ENCODE measurements at places on chromosomes 13 and 19.
A peak's percentile ranks its signal among the peaks of the same experiment; 100 is the strongest.

GRCh38 chr13:110853235-110853721, 61.6 kb downstream of the ANKRD10 start:
- DNase-seq = no peak

DNA sequence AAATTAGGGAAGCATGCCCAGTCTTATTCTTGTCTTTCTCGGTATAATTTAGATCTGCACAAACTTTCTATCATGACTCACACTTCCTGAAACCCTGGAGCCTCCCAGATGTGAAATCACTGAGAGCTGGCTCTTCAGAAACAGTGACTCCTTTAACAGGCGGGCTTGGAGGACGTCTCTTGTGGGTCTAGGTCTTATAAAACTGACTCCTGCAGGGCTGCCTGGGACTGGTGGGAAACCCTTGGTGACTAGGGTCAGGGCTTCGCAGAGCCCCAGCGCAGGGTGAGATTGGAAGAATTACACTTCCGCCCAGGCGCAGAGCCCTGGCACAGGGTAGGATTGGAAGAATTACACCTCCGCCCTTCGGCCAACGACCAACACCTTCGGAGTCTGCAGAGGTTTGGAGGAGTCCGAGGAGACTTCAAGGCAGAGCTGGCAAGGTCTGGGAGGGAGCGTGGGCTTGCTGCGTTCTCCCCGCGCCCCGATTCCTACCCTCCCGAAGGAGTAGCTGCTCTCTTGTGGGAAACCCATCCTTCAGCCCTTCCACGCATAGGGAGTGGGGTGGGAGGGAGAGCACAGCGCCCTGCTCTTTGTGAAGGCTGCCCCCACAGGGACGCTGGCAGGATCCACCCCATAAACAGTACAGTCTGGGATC, 43.4 kb upstream of the MAP3K10 start:
- no peak for DNase-seq

DNA sequence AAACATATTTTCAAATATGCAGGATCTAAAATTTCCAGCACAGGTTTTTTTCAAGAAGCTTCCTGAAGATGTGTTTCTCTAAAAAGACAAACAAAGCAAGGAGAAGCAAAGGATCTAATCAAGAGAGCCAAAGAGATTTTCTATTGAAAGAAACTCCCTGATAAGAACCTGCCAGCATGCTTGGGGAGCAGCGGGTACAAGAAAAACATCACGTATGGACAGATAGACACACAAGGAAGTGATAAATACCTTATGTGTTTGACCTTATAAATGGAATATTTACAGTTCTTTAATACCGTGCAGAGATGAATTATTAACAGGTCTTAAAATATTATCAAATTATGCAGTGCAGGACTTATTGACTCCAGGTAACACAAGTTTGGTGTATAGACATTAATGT, 562.1 kb downstream of the DACH1 start:
- no peak for DNase-seq

DNA sequence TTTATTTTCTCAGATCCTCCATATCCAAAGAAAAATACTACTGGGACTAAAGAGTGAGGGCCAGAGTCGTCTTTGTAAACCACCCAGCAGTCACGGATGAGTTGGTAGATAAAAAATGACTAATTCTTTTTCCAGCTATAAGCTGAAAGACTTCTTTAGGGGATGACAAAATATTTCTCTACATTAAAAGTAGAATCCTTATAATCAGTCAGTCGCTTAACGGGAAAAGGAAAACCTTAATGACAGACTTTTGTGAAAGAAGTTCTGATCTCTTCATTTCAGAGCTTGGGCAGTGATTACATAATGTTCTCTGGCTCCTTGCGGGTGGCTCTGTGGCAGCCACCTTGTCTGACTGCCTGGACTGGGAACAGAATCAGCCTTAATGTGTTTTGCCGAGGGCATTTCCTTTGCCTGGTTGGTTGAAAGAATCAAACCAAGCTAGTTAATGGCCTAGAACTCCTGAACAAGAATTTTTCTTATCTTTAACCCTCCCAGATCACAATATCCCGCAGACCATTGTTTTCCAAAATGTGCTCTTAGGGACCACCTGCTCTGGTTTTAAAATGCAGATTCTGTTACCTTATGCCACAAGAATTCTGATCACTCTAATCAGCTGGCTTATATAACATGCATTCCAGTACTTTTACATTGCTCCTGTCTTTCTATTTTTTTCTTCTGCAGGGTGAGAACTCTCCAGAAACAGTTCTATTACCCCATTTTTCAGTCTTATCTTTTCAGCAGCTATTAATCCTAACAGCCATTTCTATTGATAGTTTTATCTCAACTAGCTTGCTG, 2.5 kb downstream of the ITM2B start:
- DNase-seq = no peak

GRCh38 chr19:19651076-19651475, 7.6 kb upstream of the GMIP start:
- DNase-seq = no peak

GRCh38 chr13:111505175-111505777, 184.8 kb downstream of the TEX29 start:
- no peak for DNase-seq

DNA sequence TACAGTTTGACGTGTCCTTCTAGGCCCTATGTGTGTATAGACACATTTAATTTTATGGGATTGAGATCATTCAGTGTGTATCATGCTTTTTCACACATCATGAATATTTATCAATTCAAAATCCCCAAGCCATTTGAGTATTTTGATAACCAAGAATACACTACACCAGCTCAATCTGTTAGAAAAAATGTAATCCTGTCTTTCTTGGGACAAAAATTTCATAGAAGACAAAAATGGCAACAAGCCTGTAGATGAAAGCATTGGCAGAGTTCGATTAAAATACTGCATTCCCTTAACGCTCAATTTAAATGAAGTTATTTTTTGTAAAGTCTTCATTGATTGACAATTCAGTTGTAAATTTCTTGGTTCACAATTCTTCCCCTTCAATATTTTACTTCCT, 41.9 kb downstream of the WDR87 start:
- DNase-seq = no peak

GRCh38 chr19:46704379-46705076, 12.4 kb downstream of the PRKD2 start:
- DNase-seq = peak; percentile 99

DNA sequence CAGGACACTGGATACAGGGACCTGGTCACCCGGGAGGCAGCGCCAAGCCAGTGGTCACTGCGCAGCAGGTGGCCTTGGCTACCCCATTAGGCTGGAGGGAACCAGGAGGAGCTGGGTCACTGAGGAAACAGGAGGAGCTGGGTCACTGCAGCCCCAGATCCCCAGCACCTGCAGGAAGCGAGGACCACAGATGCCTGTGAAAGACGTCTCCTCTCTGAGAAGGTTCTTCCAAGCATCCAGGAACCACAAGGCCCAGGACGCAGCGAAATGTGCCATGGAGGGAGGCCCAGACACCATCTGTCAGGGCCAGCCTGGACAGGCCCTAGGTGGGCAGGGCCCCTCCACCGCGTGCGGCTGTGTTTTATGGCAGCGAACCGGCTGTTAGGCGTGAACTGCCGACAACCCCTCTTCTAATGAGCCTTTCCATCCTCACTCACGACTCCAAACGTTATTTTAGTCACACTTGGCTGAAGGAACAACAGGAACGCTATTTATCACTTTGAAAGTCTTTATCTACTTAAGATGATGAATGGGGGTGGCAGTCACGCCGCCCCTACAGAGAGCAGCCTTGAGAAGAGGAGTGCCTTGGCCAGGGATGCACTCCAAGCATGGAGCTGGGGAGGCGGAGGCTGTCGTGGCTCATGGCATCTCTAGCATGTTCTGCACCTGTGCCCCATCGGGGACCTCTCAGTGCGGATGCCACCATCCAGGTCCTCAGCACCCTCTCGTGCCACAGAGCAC, 53.3 kb downstream of the CEBPG start:
- DNase-seq = no peak

GRCh38 chr19:55590617-55591016, 8.7 kb downstream of the FIZ1 start:
- DNase-seq = no peak

DNA sequence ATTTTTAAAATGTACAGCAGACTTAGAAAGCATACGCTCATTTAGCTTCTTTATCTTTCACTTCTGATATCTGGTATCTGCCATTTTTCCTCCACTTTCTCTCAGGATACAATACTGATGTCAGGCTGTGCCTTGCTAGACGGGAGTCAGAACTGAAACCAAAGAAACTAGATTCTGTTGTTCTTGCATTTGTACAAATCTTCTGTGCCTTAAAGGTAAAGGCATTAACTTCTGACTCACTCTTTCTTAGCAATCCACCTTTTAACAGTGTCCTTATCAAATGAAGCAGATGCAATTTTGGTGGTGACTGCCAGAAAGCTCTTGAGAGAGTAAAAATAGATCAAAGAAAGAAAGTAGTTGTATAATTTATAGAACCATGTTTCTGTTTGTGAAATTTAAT, 370.4 kb downstream of the PCDH20 start:
- DNase-seq = no peak

GRCh38 chr13:42798118-42798517, 16.7 kb downstream of the FAM216B start:
- no peak for DNase-seq

DNA sequence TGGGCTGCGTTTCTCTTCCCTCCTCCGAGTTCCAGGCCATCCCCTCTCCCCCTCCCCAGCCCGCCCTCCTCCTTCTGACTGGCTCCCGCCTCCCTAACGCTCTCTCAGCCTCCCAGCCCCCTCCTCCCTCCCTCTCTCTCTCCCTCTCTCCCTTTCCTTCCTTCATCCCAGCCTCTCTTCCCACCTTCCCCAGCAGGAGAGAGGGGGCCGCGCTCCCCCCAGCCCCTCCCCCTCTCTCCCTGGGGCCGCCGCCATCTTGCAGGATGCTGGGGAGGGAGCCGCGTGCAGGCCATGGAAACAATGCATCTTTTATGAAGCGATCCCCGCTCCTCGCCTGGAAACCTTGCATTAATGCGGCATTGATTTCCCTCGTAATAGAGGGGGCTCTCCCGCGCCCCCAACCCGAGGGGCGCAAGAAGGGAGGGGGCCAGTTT, 42.6 kb upstream of the ADGRL1 start:
- DNase-seq = peak; percentile 65

DNA sequence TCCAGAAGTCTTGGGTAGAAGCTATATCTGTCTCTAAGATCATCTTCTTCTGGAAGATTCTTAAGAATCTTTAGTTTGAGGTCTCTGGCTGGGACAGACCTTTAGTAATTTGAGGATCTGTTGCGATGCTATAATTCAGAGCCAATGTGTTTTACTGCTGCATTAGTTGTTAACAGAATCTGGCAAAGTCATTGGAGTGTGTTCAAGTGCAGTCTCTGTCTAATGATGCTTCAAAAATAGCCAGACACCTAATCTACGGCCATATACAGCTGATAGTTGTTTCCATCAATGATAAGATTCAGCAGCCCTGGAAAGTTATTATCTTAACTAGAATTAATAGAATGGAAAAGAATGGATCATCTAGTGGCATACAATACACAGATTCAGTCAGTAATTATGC, 72.6 kb downstream of the CDK8 start:
- DNase-seq = no peak

DNA sequence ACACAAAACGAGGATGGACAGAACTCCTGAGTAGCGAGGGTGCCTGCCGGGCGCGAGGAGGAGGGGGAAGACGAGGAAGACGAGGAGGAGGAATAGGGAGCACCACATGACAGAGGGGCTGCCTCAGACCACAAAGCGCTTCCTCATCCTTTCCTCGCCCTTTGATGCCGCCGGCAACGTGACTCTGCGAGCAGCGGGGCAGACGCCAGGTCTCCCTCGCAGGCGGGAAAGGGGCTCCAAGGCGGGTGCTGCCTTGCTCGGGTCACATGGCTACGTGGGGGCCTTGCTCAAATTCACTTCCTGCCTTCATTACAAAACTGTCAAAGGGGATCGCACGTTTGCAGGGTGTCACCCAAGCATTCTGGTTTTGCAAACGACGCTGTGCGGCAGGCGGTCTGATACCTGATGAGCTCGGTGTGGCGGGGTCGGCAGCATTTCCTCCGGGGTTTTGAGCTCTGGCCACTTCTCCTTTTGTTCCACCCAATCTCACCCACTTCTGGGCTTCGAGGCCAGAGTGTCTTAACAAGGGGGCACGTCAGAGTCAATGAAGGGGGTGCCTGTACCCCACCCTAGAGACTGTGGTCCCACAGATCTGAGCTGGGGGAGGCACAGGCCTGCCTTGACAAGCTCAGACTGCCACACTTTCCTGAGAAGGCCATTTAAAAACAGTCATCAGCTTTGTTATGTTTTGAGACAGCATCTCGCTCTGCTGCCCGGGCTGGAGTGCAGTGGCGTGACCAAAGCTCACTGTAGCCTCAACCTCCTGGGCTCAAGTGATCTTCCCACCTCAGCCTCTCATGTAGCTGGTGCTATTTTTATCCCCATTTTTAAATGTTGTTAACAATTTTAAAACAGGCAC, 14.9 kb downstream of the MAP2K2 start:
- DNase-seq = peak; percentile 69

DNA sequence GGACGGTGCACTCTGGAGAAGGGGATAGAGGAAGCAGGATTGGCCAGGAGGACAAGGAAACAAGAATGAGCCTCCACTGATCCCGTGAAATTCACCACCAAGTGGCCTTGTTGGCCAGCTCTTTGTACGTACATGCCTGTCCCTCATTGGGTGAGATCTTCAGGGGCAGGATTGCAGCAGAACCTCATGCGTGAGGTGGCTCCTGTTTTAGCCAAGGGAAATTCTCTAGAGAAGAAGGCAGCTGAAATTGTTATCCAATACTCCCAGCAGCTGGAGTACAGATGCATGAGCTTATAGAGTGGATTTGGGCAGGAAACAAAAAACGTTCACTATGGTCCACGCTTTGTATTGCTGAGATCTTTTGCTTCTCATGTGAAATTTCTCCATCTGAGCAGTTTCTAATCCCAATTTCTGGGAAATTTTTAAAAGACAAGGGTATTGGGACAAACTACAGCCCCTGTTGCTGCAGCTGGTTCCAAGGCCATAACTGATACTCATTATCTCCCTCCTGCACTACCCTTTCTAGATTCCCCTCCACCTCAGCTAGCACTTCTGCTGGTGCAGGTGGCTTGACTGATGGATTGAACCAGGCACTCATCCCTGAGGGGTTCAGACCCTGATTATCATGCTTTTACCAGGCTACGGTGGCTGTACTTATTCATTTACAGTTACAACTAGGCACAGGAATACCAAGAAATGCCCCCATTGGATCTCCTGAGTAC, 3.9 kb upstream of the RNF6 start:
- DNase-seq = no peak

- DNase-seq = no peak
These were observed at the start of gene MAB21L1 for GRCh38 chr13:35475960-35476943. MAB21L1 (minus strand) TSS chr13:35476689; CDS start chr13:35476138, 551 bp downstream.

DNA sequence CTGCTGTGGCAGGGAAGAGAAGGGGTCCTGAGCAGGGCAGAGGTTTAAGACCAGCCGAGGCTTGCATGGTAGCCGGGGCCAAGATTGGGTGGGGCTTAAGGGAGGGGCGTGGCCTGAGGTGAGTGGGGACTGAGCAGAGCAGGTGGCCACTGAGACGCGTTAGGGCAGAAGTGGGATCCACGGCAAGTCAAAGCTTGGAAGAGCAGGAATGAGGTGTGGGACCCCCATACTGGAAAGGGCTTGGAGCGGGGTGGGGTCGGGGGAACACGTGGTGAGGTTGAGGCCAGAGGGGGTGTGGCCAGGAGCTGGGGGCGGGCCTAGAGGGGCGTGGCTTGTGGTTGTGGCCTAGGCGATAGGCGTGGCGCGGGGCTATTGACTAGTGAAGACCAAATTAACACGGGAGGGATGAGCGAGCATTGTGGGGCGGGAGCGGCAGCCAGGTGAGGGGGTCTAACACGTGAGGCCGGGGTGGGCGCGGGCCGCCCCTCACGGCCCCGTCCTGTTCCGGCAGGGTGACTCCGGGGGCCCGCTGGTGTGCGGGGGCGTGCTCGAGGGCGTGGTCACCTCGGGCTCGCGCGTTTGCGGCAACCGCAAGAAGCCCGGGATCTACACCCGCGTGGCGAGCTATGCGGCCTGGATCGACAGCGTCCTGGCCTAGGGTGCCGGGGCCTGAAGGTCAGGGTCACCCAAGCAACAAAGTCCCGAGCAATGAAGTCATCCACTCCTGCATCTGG, 3.3 kb downstream of the CFD start:
- DNase-seq = peak; percentile 91

All from stimulated activated CD8-positive, alpha-beta memory T cell treated with anti-CD3 and anti-CD28 coated beads, Interleukin-4, amount 100 ng/mL, for 48 hours (primary cell).